ENCODE measurements at places on chromosomes 1 and 21.

DNA sequence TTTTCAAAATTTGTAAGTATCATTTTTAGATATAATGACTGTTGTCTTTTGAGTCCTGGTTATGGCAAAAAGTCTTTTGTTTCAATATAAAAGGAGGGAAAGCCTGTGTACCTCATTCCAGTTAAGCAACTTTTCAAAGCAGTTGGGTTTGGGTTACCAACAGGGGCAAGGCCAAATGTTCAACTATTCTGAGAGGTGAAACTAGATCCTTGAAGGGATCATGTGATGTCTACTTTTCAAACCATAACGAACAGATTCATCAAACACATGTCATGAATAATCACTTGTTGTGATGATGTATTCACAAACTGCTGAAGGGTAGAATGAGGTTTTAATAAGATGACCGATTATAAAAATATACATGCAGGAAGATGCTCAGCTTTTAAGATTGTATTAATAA, 171.3 kb downstream of the HHAT start:
- DNase-seq, result no peak

DNA sequence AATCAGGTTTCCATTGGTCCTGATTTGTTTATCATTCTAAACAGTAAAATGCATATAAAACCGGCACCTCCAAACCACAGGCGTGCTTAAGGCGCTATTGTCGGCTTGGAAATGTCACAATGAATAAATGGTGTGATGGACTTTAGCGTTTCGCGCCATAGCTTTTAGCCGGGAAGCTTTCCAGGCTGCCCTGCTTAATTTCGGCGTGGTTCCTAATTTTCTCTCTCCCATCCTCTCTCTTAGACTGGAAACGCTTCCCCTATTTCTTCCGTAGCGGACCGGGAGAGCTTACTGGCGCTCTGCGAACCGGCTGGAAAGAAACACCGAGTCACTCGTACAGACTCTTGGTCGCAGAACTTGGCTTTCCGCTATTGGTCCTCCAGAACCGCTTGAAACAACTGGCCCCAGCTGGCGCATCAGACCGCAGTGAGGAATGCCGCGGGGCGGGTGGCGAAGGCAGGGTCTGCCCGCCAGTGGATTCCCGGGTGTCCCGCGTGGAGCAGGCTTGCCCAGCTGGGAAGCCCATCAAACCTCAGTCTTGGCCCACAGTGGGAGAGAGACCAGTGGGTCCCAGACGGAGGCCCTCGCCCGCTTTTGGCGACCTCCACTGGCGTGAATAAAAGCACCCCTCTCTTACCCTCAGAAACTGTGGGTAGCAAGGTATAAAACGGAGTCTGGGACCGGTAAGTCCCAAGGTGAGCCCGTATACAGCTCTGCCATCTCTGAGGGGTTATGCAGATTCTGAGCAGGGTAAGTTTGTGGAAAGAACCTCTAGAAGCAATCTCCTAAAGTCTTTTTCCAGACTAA, 4.0 kb upstream of the LHX8 start:
- no peak for DNase-seq

- no peak for DNase-seq
Observed at GRCh38 chr21:35561116-35561515, 499.2 kb downstream of the SETD4 start.

- peak; percentile 20 for DNase-seq
Observed at GRCh38 chr1:33182401-33182841, 578 bp upstream of the TRIM62 start.
